ENCODE measurements at places on chromosomes 1 and 21. TPM values are rescaled to one million over a fixed set of nuclear protein-coding genes. Genes with fewer than 3 reads are reported as not detected.

The TFF2 gene
- polyA plus RNA-seq = 58.7 TPM

- DNase-seq = no peak
- no peaks in the 10 kb centered on the region for H3K4me1 ChIP-seq
Measured at GRCh38 chr1:236575523-236575922, 28.8 kb downstream of the HEATR1 start.

The PRAMEF9 gene
- not detected for polyA plus RNA-seq

The FCRL2 gene
- polyA plus RNA-seq = not detected

The MACO1 gene
- 14.3 TPM for polyA plus RNA-seq

The TAF5L gene
- polyA plus RNA-seq = 5.4 TPM

The CCDC185 gene
- not detected for polyA plus RNA-seq

The NUDT4B gene
- 14.8 TPM for polyA plus RNA-seq

DNA sequence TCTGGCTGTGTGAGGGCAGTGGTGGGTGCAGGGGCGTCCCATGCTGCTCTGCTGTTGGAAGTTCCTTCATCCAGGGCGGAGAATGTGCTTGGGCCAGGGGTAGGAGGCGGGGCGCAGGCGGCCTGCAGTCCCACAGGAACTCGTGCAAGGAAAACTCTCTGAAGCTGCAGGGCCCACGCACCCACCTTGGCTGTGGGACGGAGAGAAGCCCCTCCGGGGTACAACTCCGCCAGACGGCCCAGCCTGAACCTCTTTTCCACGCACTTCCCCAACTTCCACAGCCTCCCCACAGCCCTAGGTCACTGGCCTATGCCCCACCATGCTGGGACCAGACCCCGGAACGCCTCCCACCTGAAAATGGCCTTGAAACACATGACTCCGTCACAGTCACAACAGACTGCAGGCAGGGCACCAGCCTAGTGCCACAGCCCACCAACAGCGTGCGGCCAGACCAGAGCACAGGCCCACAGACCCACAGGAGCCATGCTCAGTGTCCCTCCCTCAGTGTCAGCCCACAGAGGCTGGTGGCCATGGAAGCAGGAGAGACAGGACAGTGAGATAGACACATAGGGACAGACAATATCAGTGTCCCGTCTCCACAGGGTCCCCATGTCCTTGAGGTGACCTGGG, 47.8 kb downstream of the WNT9A start:
- no peak overlapping the region for H3K27ac ChIP-seq
- DNase-seq = no peak
- no peak overlapping the region for H3K4me3 ChIP-seq
- H3K4me1 ChIP-seq = peaks cover 9% of the 10 kb centered on the region
- no peaks in the 10 kb centered on the region for H3K27me3 ChIP-seq

GRCh38 chr1:81695741-81696140, 105.0 kb upstream of the ADGRL2 start:
- no peak overlapping the region for H3K27ac ChIP-seq
- peak; percentile 36 for DNase-seq
- H3K4me1 ChIP-seq = no peaks in the 10 kb centered on the region
- no peak overlapping the region for H3K4me3 ChIP-seq
- H3K36me3 ChIP-seq = no peaks in the 10 kb centered on the region

GRCh38 chr1:119359730-119360129, 8.9 kb upstream of the HAO2 start:
- no peaks in the 10 kb centered on the region for H3K4me1 ChIP-seq
- no peak overlapping the region for H3K4me3 ChIP-seq
- DNase-seq = no peak
- no peaks in the 10 kb centered on the region for H3K36me3 ChIP-seq
- no peaks in the 10 kb centered on the region for H3K27me3 ChIP-seq

GRCh38 chr1:209755926-209756614, at the start of gene TRAF3IP3:
Gene TRAF3IP3, plus strand, starts transcription at chr1:209756053. Its CDS starts 3,987 bp downstream, at chr1:209760040.
- no peaks in the 10 kb centered on the region for H3K27me3 ChIP-seq
- H3K36me3 ChIP-seq = no peaks in the 10 kb centered on the region
- no peak within 1 kb of the TSS for H3K4me3 ChIP-seq
- no peaks in the 10 kb centered on the region for H3K4me1 ChIP-seq

- H3K27me3 ChIP-seq = no peaks in the 10 kb centered on the region
- no peaks in the 10 kb centered on the region for H3K36me3 ChIP-seq
- H3K4me3 ChIP-seq = no peak overlapping the region
Measured at GRCh38 chr1:59266180-59266926, 30.5 kb upstream of the FGGY start.

- no peaks in the 10 kb centered on the region for H3K36me3 ChIP-seq
- no peak overlapping the region for H3K27ac ChIP-seq
- no peaks in the 10 kb centered on the region for H3K4me1 ChIP-seq
- H3K4me3 ChIP-seq = no peak overlapping the region
Measured at GRCh38 chr1:234330843-234331215, 42.4 kb upstream of the COA6 start.

- H3K36me3 ChIP-seq = no peaks in the 10 kb centered on the region
- peak overlapping the region; percentile 89 for H3K27ac ChIP-seq
- no peak overlapping the region for H3K4me3 ChIP-seq
- H3K4me1 ChIP-seq = peaks cover 66% of the 10 kb centered on the region
Measured at GRCh38 chr1:42937141-42937696, 21.4 kb downstream of the SLC2A1 start.

DNA sequence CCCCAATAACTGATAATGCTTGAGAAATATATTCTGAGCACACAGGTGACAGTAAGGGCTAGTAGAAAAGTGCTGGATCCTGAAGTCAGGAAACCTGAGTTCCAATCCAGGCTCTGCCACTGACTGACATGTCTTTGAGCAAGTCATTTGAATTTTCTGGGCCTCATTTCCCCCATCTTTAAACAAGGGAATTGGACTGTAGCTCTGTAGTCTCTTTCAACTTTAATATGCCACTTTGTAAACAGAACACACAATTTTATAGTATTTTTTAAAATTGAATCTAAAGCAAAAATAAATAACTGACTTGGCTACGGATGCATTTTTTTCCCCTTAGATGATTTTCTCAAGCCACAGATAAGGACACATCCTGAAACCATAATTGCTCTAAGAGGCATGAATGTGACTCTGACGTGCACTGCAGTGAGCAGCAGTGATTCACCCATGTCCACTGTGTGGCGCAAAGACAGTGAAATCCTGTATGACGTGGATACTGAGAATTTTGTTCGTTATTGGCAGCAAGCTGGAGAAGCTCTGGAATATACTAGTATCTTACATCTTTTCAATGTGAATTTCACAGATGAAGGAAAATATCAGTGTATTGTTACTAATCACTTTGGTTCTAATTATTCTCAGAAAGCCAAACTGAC, 37.0 kb downstream of the LRIG2 start:
- no peaks in the 10 kb centered on the region for H3K36me3 ChIP-seq
- H3K27me3 ChIP-seq = no peaks in the 10 kb centered on the region
- peak overlapping the region; percentile 59 for H3K27ac ChIP-seq
- peak; percentile 35 for DNase-seq
- no peak overlapping the region for H3K4me3 ChIP-seq

DNA sequence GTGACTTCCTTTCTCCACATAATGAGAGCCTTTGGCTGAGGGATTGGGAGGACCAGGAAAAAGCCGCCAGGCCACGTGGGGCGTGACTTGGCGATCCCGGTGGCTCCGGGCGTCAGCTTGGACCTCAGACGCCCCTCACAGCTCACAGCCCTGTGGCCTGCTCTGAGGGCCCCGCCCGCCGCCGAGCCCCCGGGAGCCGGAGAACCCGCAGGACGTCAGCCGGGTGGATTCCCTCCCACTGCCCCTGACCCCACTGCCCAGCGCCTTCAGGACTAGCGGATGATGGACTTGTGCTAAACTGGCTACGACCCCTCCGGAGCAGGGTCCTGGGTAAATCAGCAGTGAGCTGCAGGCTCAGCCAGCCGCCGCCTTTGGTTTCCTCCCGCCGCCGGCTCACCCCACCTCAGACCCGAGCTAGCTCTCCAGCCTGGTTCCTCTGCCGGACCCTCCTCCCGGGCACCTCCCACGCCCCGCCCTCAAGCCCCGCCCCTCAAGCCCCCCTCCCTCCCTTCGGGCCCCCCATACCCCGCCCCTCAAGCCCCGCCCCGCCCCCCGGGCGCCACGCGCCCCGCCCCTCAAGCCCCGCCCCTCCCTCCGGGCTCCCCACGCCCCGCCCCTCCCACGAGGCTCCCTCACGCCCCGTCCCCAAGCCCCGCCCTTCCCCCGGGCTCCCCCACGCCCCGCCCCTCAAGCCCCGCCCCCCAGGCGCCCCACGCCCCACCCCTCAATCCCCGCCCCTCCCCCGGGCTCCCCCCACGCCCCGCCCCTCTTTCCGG, 10.0 kb upstream of the FAAP20 start:
- no peaks in the 10 kb centered on the region for H3K27me3 ChIP-seq
- H3K4me1 ChIP-seq = peaks cover 42% of the 10 kb centered on the region
- H3K4me3 ChIP-seq = peak overlapping the region; percentile 20
- no peaks in the 10 kb centered on the region for H3K36me3 ChIP-seq
- DNase-seq = peak; percentile 58

The NPR1 gene
- 3.0 TPM for polyA plus RNA-seq

DNA sequence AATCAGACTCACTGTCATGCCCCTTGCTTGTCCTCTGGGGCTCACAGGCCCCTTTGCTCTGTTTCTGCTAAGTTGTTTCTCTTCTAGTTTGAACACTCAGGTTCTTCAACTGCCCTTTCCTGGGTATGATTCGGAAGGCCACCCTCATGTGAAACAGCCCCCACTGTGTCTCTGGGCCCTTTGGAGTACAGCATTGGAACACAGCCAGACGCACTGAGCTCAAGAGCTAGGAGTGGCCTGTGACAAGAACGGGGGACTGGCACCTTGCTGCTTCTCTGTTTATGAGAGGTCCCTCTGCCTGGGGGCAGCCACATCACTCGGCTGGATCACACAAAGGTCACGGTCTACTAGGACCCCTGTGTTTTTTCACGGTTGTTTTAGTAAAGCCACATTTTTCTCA, 114.4 kb upstream of the ZC3H12A start:
- DNase-seq = no peak
- no peak overlapping the region for H3K4me3 ChIP-seq
- H3K4me1 ChIP-seq = no peaks in the 10 kb centered on the region
- H3K36me3 ChIP-seq = no peaks in the 10 kb centered on the region
- peaks cover 33% of the 10 kb centered on the region for H3K27me3 ChIP-seq

The MIXL1 gene
- polyA plus RNA-seq = 2.2 TPM

DNA sequence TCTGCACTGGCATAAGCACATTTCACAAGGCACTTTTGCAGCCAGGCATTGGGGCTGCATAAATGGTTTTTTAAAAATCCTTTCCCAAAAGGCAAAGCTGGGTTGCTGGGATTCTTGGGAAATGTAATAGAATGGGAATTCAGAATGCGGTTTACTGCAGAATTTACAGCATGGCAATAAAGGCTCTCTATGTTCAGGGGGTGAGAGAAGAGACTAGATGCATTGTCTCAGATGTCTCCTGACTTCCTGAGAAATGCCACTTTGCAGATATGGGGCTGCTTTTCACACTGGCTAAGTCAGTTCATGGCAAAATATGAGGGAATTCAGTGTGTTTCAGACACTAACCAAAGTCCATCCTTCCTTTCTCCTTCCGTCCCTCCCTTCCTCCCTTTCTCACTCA, 13.5 kb downstream of the FCGR2B start:
- no peak overlapping the region for H3K27ac ChIP-seq
- H3K36me3 ChIP-seq = no peaks in the 10 kb centered on the region
- no peaks in the 10 kb centered on the region for H3K4me1 ChIP-seq
- peaks cover 3% of the 10 kb centered on the region for H3K27me3 ChIP-seq
- DNase-seq = no peak

The PDZK1IP1 gene
- polyA plus RNA-seq = not detected

The BRINP2 gene
- not detected for polyA plus RNA-seq

- no peaks in the 10 kb centered on the region for H3K4me1 ChIP-seq
- no peak overlapping the region for H3K27ac ChIP-seq
- H3K4me3 ChIP-seq = no peak overlapping the region
- no peaks in the 10 kb centered on the region for H3K27me3 ChIP-seq
Measured at GRCh38 chr1:17250601-17251000, 1.7 kb downstream of the PADI3 start.

- DNase-seq = peak; percentile 90
- no peaks in the 10 kb centered on the region for H3K36me3 ChIP-seq
- peak overlapping the region; percentile 93 for H3K4me3 ChIP-seq
- peaks cover 37% of the 10 kb centered on the region for H3K4me1 ChIP-seq
Measured at GRCh38 chr21:29299046-29299915, 559 bp downstream of the BACH1 start.

- no peaks in the 10 kb centered on the region for H3K4me1 ChIP-seq
- H3K27me3 ChIP-seq = no peaks in the 10 kb centered on the region
- no peaks in the 10 kb centered on the region for H3K36me3 ChIP-seq
Measured at GRCh38 chr21:36806103-36806502, 107.2 kb downstream of the SIM2 start.

- no peaks in the 10 kb centered on the region for H3K27me3 ChIP-seq
- H3K36me3 ChIP-seq = no peaks in the 10 kb centered on the region
- no peak overlapping the region for H3K4me3 ChIP-seq
- DNase-seq = no peak
Measured at GRCh38 chr1:197955486-197956394, 38.6 kb downstream of the LHX9 start.

The SELENBP1 gene
- polyA plus RNA-seq = 101 TPM

DNA sequence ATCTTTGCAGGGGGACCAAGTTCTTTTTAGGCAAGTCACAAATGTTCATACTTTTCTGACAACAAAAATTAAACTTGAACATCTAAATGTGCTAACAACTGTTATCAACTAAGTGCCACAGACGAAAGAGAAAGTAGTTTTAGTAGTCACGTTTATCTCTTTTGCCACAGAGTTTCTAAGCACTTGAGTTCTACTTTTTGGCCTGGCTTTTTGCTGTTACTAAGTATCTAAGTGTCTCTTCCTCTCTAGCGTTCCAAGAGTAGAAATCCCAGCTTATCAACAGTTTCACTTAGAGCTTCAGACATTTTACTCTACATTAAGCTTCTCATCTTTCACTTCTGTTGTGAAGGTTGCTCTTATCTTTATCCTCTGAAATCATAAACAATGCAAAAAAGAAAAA, 34.2 kb downstream of the GATAD2B start:
- H3K36me3 ChIP-seq = no peaks in the 10 kb centered on the region
- H3K4me1 ChIP-seq = peaks cover 3% of the 10 kb centered on the region
- H3K4me3 ChIP-seq = no peak overlapping the region
- H3K27ac ChIP-seq = peak overlapping the region; percentile 34

The COL24A1 gene
- polyA plus RNA-seq = 3.2 TPM

The PCAT6 gene
- 11.1 TPM for polyA plus RNA-seq

- H3K27ac ChIP-seq = peak overlapping the region; percentile 99
- H3K4me3 ChIP-seq = peak overlapping the region; percentile 11
- peak; percentile 94 for DNase-seq
- no peaks in the 10 kb centered on the region for H3K36me3 ChIP-seq
- H3K4me1 ChIP-seq = peaks cover 38% of the 10 kb centered on the region
- no peaks in the 10 kb centered on the region for H3K27me3 ChIP-seq
Measured at GRCh38 chr1:234599617-234600417, 10.2 kb downstream of the IRF2BP2 start.

The AGMAT gene
- polyA plus RNA-seq = 19.1 TPM

The EPHB2 gene
- polyA plus RNA-seq = 17.2 TPM

GRCh38 chr1:155970531-155971167, 7.7 kb downstream of the ARHGEF2 start:
- H3K36me3 ChIP-seq = no peaks in the 10 kb centered on the region
- H3K4me1 ChIP-seq = peaks cover 22% of the 10 kb centered on the region
- no peak overlapping the region for H3K4me3 ChIP-seq
- H3K27me3 ChIP-seq = no peaks in the 10 kb centered on the region
- DNase-seq = no peak
- no peak overlapping the region for H3K27ac ChIP-seq

- no peak overlapping the region for H3K27ac ChIP-seq
- no peak for DNase-seq
- no peak overlapping the region for H3K4me3 ChIP-seq
- H3K36me3 ChIP-seq = no peaks in the 10 kb centered on the region
- peaks cover 3% of the 10 kb centered on the region for H3K4me1 ChIP-seq
Measured at GRCh38 chr1:214022810-214023425, 35.1 kb downstream of the PROX1 start.

All from hepatocyte (in vitro differentiated cells).